ENCODE measurements at places on chromosomes 13 and 19. TPM values are rescaled to one million over a fixed set of nuclear protein-coding genes. Genes with fewer than 3 reads are reported as not detected.

The KLK14 gene
- total RNA-seq: not detected

The DACH1 gene
- not detected for total RNA-seq

The PSG2 gene
- total RNA-seq: not detected

The IRGC gene
- not detected for total RNA-seq

The VSTM2B gene
- total RNA-seq: not detected

- DNase-seq: no peak
Measured at GRCh38 chr19:11784356-11784755, 14.0 kb upstream of the ZNF491 start.

DNA sequence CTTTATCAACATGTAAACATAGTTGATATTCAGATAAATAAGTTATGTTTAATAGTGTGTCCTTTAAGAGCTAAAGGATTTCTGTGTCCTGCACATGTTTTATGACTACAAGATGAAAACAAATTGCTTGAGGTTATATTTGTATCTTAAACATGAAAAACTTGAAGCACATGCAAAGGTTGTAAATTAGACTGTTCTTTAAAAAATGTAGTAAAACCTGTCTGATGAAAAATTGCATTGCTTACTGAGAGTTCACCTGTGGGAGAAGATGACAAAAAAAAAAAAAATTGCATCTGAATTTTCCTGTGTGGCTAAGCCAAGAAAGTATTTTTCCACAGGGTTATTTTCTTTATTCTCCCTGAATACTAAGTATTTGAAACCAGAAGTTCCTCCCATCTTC is 25.7 kb upstream of the LMO7 start:
- DNase-seq: no peak

GRCh38 chr13:28321756-28322155 is 173.2 kb downstream of the FLT1 start:
- no peak for DNase-seq

- no peak for DNase-seq
Measured at GRCh38 chr19:4264812-4265211, 14.3 kb upstream of the SHD start.

DNA sequence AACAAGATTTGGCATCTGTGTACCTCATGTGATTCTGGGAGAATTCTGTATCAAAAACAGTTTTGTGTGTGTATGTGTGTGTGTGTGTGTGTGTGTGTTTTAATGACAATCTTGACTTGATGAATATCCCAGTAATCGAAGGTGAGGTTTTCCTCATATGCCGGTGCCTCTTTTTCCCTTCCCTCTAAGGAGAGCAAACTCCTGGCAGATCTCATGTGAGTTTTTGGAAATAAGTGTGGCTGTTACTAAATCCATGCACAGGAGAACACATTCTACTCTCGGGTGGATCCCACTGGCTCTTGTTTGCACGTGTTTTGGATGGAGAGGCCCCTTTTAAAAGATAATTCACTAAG is 29.0 kb upstream of the CEBPG start:
- no peak for DNase-seq

DNA sequence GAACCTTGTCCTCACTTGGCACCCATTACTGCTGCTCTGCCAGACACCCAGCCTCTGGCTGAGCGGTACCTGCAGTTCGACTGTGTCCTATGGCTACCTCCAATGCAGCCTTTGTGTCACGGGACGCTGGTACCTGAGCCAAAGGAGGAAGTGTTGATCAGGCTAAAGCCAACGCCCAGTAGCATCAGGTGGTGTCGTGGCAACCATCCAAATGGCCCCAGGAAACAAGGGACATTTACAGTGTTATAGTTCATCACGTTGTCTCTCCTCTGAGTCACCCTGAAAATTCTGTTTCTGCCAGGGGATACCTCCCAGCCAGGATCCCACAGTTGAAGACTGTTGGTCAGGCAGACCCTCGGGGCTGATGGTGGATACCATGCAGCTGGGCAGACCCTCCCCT is 10.1 kb downstream of the RHPN2 start:
- peak; percentile 44 for DNase-seq

- DNase-seq: no peak
Measured at GRCh38 chr13:64327505-64328194, 2902.5 kb downstream of the PCDH9 start.

DNA sequence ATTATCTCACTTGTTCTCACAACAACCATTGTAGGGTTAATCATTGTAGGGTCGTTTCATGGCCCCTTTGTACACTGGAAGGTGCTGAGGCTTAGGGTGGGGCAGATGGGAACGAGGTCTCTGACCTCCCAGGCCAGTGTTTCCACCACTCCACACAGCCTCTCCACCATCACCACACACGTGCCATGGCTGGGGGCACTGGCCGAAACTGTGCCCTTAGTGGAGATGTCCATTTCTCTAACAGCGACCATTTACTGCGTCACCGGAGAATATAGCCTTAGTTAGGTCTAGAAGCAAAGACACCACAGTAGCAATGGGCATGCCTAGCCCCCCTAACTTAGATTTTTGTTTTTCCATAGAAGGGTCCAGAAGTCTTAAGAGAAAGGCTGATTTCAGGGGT is 36.5 kb downstream of the COL4A1 start:
- no peak for DNase-seq

DNA sequence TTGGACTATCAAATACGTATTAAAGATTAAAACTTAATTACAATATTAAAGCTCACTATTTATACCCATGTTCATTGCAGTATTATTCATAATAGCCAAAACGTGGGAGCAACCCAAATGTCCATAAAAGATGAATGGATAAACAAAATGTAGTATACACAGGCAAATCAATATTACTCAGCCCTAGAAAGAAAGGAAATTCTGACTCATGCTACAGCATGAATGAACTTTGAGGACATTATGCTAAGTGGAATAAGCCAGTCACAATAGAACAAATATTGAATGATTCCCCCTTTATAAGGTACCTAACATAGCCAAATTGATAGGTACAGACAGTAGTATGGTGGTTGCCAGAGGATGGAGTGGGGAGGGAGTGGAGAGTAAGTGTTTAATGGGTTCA is 457.3 kb downstream of the FGF14 start:
- no peak for DNase-seq

- DNase-seq: no peak
Measured at GRCh38 chr13:37646531-37646930, 48.0 kb upstream of the POSTN start.

- no peak for DNase-seq
Measured at GRCh38 chr13:38944219-38944618, 46.4 kb downstream of the STOML3 start.

DNA sequence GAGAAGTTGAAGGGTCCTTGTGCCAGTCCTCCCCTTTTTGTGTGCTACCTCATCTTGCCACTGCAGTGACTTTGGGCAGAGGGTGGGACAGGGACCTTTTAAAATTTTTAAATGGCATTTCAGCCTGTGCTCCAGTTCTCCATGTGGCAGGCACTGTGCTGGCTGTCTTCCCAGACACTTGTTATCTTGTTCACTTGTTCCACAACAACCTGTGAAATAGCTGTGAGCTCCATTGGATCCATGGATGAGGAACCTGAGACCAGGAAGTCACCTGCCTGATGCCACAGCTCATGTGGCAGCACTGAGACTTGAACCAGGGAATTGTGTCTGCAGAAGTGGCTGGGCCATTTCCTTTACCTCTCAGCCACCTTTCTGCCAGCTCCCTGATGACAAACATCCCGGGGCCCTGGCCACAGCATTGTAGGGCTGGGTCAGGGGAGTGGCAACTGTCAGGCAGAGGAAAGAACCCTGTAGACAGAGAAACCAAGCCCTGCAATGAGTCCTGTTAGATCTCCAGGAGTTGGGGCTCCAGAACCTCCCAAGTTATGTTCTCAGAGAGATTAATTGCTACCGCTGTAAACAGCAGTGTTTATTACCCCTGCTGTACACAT is 6.4 kb downstream of the EGLN2 start:
- DNase-seq: no peak

- no peak for DNase-seq
Measured at GRCh38 chr19:50796634-50797428, 6.6 kb downstream of the ACP4 start.

GRCh38 chr13:18949970-18950369 is 231.7 kb downstream of the TUBA3C start:
- no peak for DNase-seq

DNA sequence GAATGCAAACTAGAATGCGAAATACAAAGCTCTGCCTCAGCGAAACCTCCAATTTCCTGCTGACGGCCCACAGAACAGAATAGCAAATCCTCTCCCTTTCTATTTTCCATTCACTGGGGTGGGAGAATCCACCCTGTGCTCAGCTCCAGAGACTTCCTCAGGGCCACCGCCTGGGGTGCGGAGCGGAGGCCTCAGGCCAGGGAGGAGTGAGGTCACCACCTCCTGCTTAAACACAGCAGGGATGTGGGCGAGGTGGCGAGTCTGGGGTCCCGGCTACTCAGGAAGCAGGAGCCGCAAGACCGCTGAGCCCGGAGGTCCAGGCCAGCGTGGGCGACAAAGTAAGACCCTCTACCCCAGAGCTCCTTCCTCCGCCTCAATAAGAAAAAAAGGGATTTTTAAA is 666 bp upstream of the ZNF320 start:
- no peak for DNase-seq

DNA sequence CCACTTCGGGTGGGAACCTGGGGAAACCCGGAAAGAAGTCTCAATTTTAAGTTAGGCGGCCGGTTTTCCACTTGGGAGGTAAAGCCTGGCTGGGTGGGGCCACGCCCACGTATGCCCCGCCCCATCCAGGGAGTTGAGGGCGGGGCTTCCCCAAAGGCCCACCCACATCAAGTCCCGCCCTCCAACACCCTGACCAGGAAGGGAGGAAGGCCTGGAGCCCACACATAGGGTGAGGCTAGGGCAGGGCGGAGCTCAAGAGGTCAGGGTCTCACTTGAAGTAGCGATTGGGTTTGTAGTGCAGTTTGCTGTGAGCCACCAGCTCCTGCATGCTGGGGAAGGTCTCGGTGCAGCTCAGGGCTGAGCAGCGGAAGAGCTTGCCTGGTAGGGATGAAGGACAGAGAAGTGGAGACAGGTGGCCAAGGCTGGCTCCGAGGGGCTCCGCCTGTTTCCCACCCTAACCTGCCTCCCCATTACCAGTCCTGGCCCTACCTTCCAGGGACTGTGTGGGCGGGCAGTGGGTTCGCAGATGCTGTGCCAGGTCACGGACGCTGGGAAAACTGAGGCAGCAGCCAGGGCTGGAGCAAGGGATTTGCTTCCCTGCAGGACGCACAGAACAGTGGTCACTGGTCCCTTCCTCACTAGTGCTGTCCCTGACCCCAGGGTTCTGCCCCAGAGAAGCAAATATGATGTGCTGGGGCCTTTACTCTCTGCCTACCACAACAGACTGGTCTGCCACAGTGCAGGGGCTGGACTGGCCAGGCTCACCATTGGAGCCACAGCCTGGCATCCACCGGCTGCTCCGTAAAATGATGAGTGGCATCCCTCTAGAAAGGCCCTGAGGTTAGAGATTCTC is 1.6 kb downstream of the ZNF414 start:
- DNase-seq: peak; percentile 49

GRCh38 chr19:49469828-49470614 is 4.0 kb upstream of the FLT3LG start:
- DNase-seq: no peak

Measured in Daoy (cell line).